DMS153 (cell line): ENCODE measurements at places on chromosomes 6 and 20.
A peak's percentile ranks its signal among the peaks of the same experiment; 100 is the strongest.

- DNase-seq = no peak
Measured at GRCh38 chr6:12324099-12324498, 33.9 kb downstream of the EDN1 start.

DNA sequence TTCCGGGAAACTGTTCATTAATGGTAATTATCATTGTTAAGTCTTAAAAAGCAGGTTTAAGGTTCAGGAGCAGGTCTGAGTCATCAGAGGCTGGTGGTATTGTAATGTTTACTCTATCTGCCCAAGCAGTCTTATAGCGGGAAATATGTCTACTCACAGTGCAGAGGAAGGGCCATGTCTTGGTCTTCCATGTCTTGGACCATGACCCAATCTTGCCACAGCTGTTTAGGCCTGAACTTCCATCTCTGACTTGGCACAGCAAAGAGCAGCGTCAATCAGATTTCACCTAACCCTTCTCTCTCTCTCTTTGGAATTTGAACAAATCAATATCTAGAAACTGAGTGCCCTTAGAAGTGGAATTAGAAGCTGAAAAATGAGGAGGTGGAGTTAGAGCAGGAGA is 25.8 kb downstream of the SLC2A12 start:
- DNase-seq = no peak

GRCh38 chr6:78598966-78599365 is 268.4 kb upstream of the IRAK1BP1 start:
- DNase-seq = no peak

- DNase-seq = no peak
Measured at GRCh38 chr6:57283106-57283505, 34.3 kb upstream of the PRIM2 start.

DNA sequence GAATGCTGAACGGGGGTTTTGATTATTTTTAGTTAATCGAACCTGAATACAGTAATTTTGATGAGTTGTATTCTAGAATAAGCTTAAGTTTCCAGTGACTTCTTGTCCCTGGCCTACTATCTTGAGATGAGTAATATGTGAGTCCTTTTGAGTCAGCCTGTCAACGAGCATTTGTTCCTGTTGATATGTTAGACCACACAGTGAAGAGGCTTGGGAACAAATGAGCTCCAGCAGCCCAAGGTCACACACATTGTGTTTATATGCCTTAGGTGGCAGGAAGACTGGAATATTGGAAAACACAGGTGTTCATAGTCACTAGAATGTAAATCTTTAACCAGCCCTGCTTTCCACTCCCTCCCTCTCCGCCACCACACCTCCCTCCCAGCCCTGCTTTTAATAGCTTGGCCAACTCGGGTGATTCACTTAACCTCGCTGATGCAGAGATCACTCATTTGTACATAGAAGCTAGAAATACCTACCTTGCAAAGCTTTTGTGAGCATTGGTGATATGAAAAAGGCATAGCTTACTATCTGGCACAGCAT is 9.1 kb downstream of the SMPDL3A start:
- peak; percentile 52 for DNase-seq

DNA sequence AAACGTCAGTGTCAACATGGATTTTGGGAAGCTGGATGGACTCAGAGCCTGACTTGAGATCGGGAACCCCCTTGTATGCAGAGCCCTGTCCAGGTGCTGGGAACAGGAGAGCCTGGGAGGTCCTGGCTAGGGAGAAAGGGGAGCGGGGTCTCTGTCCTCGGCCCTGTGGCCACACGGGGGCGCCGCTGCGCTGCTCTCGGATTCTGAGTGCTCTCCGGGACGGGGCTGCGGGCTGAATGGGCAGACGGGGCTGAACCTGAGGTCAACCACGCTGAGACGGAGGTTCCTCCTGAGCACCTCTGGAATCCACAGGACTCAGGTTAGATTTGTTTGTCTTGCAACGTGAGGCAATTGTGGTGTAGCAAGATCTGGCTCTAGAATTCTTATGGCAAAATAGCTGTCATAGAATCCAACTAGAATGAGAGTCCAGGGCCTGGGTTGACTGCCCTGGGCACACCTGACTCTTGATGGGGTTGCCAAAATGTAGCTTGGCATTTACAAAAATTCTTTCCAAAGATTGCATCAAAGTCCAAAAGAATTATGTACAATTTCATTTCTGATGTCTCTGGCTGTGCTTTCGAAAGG is 20.6 kb upstream of the HLA-F start:
- DNase-seq = no peak

GRCh38 chr6:79713701-79714322 is 82.7 kb downstream of the SH3BGRL2 start:
- peak; percentile 36 for DNase-seq

GRCh38 chr20:7902879-7903278 is 37.4 kb downstream of the HAO1 start:
- no peak for DNase-seq

DNA sequence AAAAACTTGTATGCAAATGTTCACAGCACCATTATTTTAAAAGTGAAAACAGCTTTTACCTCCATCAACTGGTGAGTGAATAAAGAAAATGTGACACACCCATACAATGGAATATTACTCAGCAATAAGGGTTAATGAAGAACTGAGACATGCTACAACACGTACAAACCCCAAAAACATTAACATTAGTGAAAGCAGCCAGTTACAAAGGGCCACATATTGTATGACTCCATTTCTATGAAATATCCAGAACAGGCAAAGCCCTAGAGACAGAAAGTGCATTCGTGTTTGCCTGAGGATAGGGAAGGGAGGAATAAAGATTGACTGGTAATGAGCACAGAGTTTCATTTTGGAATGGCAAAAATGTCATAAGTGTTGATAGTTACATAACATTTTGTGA is 21.5 kb downstream of the EPM2A start:
- DNase-seq = no peak

DNA sequence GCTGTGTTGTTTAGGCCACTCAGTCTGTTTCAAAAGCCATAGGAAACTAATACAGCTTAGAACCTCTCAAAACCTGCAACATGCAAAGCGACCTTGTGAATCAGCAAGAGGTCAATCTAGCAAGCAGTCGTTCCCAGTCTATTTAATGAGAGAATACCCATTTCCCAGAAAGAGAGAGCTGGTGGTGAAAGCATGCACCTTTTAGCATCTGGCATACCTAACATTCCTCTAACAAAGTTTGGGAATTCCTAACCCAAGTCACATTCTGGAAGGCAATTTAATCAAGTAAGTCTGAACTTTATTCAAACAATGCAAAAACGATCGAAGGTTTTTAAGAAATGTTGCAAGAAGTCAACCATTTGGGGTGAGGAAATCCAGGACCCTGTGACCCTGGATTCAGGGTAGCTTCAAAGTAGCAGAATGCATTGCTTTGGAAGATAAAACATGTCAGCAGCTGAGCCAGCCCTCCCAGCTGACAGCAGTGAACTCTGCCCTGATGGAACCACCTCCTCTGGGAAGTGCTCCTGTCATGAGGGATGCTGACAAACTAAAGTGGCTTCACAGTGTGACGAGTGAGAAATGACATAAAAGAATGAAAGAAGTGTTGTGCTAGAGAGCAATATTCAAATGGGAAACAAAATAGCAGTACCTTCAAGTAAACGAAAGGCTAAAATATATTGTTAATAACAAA is 104.8 kb downstream of the GMDS start:
- DNase-seq = no peak
